ENCODE measurements at places on chromosomes 3 and 15. TPM values are rescaled to one million over a fixed set of nuclear protein-coding genes. Genes with fewer than 3 reads are reported as not detected.

The CELF6 gene
- total RNA-seq = 0.11 TPM

The PSTPIP1 gene
- 0.39 TPM for total RNA-seq

The RTP3 gene
- total RNA-seq = not detected

The ADGRG7 gene
- total RNA-seq = 0.39 TPM

The SPINK8 gene
- total RNA-seq = not detected

All from placental epithelial cell (primary cell).